Activated CD8-positive, alpha-beta memory T cell treated with anti-CD3 and anti-CD28 coated beads for 24 hours (primary cell): ENCODE measurements at places on chromosomes 12 and 14.

- DNase-seq, result no peak
Measured at GRCh38 chr12:122830517-122831214, 4.6 kb upstream of the HIP1R start.

- peak; percentile 62 for DNase-seq
Measured at GRCh38 chr12:4421590-4422031, 24.0 kb downstream of the FGF6 start.

DNA sequence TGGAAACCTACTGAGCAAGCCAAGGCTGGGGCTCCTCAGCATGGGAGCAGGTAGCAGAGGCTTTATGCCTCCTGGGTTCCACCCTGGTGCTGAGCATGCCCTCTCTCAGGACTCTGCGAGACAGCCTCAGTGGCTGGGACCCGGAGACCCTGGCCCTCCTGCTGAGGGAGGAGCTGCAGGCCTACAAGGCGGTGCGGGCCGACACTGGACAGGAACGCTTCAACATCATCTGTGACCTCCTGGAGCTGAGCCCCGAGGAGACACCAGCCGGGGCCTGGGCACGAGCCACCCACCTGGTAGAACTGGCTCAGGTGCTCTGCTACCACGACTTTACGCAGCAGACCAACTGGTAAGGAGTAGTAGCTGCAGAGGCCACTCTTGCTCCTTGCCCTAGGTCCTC is 8.4 kb downstream of the ESPL1 start:
- no peak for DNase-seq

DNA sequence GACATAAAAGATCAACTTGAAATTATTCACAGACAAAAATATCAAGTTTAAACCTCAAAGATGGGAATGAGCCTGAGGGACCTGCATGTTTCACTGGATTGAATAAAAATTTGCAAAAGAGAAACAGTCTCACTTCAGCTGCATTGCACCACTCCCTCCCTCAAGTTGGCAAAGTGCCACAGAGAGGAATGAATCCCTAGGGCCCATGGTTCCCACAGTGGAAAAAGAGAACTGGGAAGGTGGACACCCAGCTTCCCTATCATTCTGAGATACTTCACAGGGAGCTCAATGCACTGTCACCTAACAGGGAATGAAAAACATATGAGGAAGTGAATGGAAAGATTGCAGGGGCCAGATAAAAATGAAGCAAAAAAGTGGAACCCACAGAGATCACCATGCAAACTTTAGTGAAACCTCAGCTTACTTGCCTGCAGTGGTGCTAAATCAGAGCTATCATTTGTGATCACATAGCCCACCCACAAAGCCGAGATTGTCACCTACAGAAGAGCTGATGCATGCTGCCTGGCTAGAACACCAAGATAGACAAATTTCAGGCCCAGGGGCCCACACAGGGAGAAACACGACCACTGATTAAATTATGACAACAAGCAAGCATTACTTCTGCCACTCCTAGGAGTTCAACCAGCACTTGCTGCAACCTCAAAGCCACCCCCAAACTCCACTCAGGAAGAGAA is 911.3 kb downstream of the LRFN5 start:
- no peak for DNase-seq

GRCh38 chr14:66315548-66315947 is 170.6 kb upstream of the CCDC196 start:
- no peak for DNase-seq

DNA sequence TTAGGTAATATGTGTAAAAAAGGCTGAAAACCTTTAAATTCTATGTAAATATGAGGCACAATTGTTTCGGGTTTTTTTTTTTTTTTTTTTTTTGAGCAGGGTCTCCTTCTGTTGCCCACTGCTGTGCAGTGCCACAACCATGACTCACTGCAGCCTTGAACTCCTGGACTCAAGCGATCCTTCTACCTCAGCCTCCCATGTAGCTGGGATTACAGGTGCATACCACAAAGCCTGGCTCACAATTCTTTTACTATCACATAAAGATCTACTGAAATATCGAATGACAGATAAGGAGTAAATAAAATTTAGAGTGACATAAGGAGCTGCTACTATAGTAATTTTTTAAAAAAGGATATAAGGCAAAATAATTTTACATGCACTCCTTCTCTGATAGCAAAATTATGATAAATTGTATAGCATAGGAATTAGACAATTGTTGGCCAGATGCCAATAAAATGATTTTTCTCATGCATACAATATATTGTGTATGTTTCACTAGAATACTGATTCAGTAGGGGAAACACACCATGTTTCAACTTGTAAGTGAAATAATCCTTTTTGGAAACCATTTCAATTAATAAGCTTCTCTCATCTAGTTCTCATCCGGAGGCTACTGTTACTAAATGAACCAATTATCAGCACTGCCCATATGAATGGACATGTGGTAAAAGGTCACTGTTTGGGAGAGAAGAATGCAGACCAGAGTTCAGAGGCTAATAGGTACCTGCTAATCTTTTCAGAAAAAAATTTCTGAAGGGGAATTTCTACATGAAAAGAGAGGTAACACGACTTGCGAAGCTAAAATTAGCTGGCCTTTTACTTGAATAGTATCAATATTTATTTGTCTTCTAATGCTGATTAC is 108.4 kb downstream of the PPP1R12A start:
- DNase-seq, result no peak

DNA sequence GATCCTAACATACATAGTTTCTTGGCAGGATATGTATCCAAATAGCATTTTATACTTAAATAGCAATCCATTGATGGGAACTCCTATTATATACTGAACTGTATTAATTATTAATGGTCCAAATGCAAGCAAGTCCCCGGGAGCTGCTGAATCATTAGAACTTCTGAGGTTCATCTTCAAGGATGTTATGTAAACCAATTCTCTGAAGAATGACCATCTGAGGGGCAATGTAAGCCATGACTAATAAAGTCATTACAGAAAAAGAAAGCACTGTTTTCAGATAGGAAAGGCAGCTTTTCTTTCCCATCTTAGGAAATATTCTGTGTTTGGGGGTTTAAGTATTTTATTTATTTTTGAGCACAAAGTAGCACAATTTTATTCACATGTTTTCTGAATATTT is 166.1 kb upstream of the SLC16A7 start:
- no peak for DNase-seq

- DNase-seq, result peak; percentile 88
Measured at GRCh38 chr12:57242691-57243454, 8.1 kb downstream of the STAC3 start.

DNA sequence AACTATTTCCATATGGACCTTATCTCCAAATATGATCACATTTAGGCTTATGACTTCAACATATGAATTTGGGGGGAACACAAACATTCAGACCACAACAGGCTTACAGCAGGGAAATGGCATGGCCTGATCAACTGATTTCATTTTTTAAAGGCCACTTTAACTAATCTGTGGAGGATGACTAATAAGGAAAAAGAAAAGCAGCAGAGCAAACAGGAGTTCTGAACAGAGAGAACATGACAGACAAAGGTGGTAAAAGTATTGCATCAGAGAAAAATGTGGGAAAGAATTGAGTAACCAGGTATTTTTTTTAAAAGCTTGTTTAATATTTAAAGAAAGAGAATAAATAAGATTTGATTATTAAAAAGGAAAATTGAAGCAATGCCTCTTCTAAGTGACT is 366.1 kb upstream of the TMPO start:
- no peak for DNase-seq

GRCh38 chr14:67411370-67411769 is 595 bp downstream of the PLEK2 start:
- DNase-seq, result no peak

GRCh38 chr14:33475623-33476022 is 475.3 kb downstream of the EGLN3 start:
- DNase-seq, result peak; percentile 54

- DNase-seq, result no peak
Measured at GRCh38 chr12:9343731-9344130, 135.5 kb upstream of the PZP start.

DNA sequence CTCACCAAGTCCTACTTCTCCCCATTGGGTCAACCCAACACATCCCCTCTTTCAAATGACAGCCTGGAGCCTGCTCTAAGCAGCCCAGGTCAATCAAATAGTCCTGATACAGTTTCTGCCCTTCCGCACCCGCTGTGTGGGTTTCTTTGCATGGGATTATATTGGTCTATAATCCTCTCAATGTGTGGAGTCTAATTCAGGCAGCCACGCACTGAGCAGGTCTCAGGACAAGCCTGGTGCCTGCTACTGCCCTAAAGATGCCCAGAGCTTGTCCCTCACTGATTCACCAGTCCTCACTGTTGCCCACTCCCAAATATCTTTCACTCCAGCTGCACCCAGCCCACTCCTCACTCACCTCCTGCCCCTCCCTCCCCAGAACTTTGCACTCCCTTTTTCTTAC is 16.4 kb downstream of the ACTN1 start:
- no peak for DNase-seq

- no peak for DNase-seq
Measured at GRCh38 chr12:65637774-65638173, 186.5 kb upstream of the HMGA2 start.

DNA sequence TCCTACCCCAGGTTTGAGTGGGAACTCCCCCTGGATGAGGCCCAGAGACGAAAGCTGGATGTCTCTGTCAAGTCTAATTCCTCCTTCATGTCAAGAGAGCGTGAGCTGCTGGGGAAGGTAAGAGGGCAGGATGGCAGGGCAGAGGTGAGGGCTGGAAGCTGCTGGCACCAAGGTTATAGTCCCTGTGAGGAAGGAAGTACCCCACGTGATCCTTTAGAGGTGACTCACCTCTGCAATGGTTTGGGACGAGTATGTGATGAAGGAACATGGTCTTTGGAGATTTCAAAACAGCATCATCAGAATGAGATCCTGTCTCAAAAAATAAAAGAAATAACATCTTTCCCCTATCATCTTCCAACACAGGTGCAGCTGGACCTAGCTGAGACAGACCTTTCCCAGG is 9.2 kb upstream of the MYL6B start:
- DNase-seq, result no peak

DNA sequence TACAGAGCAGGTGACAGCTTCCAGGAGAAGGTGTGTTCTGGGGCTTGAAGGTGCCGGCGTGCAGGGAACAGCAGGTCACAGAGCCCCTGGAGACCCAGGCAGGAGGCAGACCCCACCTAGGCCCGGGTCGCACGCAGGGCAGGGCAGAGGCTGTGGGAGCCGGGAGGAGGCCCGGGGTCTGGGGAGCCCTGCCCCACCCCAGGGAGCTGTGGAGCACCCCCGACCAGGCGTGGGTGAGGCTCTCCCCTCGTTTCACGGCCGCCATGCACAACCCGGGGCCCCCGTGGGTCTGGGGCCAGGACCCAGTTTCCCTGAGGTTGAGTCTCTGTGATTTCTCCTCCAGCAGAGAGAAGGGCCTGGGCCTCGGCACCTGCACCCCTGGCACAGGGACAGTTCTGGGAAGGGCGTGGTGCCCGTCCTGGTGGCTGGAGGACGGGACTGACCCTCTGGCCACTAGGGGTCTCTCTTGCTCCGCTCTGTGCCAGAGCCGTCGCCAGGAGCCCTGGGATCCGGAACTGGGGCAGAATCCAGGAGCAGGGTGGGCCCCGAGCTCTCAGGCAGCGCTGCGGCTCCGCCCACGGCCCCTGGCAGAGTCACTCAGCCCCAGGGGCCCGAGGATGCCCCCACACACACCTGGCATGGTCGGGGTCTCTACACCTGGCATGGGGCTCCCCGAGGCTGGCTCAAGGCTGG is 75.2 kb upstream of the FBRSL1 start:
- peak; percentile 89 for DNase-seq
